ENCODE measurements at places on chromosomes 2 and 18.
A peak's percentile ranks its signal among the peaks of the same experiment; 100 is the strongest.

DNA sequence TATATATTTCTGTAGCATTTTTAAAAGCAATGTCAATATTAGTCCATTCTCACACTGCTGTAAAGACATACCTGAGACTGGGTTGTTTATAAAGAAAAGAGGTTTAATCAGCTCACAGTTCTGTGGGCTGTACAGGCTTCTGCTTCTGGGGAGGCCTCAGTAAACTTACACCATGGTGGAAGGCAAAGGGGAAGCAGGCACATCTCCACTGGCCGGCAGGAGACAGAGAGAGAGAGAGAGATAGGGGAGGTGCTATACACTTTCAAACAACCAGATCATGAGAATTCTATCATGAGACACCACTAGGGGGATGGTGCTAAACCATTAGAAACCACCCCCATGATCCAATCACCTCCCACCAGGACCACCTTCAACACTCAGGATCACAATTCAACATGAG is 43.1 kb downstream of the CHMP3 start:
- DNase-seq = no peak

DNA sequence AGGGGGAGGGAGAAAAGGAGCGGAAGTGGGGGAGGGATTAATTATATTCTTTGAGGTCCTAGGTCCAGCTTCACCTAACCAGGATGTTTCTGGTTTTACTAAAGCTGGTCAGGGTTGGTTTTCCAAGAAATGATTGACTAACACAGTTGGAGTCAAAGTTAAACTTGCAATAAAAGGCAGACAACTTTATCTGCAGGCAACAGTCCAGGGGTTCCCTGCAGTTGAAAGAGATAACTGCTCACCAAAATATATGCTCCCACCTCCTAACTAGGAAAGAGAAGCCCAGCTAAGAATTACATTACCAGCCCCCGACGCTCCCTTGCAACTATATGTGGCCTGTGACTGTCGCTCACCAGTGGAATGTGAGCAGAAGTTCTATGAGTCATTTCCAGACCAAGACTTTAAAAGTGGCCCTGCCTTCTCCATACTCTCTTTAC is 140.0 kb upstream of the PKDCC start:
- DNase-seq = peak; percentile 16

- DNase-seq = no peak
Measured at GRCh38 chr18:4854671-4855070, 342.4 kb downstream of the AKAIN1 start.

- DNase-seq = no peak
Measured at GRCh38 chr18:47263430-47264307, 12.2 kb upstream of the SKOR2 start.

DNA sequence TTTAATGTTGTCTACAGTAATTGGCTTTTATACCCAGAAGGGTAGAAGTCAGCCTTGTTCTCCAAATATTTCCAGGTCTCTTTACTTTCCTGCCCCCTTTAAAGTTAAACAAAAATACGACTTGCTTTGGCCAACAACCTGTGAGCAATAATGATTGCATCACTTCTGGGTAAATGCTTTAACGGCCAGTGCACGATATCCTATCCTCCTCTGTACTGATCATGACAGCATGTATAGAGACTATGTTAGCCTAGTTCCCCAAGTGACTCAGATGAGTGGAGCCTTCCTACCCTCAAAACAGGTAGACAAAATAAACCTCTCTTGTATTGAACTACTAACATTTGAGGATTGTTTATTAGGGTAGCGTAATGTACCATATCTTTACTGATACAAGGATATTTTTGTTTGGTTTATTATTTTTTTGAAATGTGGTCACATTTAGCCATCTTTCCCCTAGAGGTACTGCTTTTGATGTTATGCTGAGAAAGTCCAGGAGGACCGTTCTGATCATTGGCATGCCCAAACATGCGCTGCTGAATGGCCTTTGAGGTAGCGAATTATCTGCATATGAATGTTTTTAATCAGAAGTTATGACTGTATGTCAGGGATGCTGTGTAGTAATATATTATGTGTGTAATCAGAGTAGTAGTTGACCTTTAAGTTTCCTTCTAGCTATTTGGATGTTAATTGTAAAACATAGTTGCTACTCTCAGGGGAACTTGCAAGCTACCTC is 262.6 kb upstream of the DCC start:
- no peak for DNase-seq

DNA sequence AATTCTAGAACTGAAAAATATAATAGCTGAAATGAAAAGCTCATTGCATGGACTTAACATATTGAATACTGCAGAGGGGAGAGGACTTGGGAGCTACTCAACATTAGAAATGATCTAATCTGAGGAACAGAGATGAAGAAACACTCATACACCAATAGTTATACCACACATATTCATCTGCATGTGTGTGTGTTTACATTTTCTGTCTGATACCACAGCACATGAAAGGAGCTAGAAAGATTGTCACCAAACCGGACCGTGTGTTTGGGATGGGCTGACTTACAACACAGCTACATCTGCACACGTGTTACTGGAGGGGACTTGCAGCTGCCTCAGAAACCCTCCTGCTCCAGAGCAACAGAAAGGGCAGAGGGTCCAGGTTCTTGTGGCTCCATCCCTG is 47.8 kb downstream of the PXDN start:
- peak; percentile 61 for DNase-seq
